ENCODE measurements at places on chromosomes 5 and 9.

DNA sequence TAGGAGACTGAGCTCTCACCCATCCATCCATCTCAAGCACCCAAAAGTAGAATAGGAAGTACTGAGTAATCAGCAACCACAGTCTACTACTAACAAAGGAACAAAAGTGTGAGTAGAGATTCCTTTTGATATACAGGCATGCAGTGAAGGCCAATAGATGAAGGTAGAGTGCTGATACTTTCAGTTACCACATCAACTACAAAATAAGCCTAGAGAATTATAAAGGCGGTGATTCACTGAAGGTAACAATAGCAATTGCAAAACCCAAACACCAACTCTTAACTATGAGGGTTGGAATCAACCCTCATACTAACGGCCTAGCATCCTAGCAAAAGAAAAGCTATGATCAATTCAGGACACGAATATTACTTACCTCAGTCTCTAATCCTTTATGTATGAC is 992.6 kb downstream of the DNAH5 start:
- no peak for DNase-seq

DNA sequence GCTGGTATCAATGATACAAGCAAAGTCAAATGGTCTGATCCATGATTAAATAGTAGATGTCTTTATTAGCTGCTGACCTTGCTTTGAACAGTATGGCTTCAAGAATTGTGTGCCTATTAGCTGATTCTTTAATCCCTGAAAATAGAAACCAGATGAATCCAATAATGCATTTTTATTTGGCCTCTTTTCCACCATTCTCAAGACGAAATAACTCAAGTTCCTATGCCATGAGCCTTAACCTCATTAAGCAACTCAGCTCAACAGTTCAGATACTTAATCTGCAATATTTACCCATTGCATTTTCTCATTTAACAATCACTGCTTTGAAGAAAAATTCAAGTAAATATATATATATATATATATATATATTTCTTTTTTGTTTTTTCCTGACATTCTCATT is 588.6 kb upstream of the MEF2C start:
- peak; percentile 83 for DNase-seq

GRCh38 chr5:54159153-54159892 is 151.1 kb downstream of the ARL15 start:
- peak; percentile 62 for DNase-seq

GRCh38 chr5:167835146-167835545 is 456.3 kb upstream of the WWC1 start:
- peak; percentile 77 for DNase-seq

DNA sequence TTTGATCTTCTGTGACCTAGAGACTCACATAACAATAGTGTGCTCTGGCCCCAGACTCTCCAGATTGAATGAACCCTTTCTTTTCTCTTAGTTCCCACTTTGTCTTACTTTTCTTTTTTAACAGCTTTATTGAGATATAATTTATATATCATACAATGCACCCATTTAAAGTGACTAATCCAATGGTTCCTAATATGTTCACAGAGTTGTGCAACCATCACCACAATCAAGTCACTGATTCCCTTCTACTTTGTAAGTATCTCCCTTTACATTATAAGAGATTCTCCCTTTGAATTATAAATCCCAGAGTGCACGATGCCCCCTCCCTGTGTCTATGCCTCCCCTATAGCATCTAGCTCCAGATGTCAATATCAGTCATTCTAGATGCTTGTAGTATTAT is 172.4 kb downstream of the HINT1 start:
- peak; percentile 23 for DNase-seq

DNA sequence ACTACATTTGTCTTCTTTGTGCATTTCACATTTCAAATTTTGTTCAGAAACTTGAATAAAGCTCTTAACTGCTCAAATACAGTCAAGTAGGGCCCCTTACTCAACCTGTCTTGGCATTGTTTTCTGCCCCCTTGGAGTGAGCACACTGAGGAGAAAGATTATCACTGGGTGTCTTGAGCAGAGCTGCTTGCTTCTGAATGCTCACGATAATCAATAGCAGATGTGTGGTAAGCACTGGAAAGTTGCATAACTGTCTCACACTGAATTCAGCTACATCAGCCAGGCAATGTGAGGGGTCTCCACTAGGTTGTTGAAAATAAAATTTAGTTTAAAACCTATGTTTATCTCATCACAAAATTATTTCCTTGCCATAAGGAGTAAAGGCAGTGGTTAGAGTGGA is 7.8 kb upstream of the TNFAIP8 start:
- DNase-seq: peak; percentile 85

DNA sequence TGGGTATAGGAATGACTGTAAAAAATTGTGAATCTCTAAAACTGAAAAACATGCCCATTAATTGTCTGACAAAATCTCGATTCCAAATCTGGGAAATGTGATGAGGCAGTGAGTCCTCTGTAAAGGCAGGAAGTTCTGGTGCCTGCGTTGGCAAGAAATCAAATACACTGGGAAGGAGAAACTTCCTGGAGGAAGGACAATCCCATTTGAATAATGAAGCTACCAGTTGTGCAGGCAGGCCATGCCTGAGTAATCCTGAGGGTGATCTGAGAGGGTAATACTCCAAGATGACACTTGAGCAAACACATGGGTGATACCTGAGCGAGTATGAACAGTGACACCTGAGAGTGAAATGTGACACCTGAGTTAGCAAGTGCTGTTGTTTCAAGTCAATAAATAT is 49.7 kb downstream of the KIF24 start:
- no peak for DNase-seq

DNA sequence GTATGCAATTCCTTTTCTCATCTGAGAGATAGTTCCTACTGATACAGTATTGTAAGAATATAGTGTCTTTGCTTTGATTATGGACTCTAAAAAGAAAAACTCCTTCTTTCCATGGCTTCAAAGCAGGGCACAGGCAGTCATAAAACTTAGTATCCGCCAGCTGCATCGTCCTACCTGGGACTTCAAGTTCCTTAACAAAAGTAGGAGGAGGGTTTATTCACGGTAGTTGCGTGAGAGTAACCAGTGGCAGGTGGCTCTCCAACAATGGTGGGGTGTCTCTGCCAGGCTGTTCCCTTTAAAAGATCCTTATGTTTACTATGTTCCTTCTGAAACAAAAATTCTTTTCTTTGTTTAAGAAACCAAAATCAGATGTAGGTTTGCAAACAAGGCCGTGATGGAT is 173.5 kb upstream of the DMAC1 start:
- DNase-seq: no peak

GRCh38 chr5:160289356-160289651 is 23.1 kb downstream of the CCNJL start:
- no peak for DNase-seq

GRCh38 chr5:181161534-181162175 is 14.3 kb downstream of the OR2V2 start:
- no peak for DNase-seq

- peak; percentile 78 for DNase-seq
Measured at GRCh38 chr5:67983251-67984110, 232.1 kb upstream of the PIK3R1 start.

DNA sequence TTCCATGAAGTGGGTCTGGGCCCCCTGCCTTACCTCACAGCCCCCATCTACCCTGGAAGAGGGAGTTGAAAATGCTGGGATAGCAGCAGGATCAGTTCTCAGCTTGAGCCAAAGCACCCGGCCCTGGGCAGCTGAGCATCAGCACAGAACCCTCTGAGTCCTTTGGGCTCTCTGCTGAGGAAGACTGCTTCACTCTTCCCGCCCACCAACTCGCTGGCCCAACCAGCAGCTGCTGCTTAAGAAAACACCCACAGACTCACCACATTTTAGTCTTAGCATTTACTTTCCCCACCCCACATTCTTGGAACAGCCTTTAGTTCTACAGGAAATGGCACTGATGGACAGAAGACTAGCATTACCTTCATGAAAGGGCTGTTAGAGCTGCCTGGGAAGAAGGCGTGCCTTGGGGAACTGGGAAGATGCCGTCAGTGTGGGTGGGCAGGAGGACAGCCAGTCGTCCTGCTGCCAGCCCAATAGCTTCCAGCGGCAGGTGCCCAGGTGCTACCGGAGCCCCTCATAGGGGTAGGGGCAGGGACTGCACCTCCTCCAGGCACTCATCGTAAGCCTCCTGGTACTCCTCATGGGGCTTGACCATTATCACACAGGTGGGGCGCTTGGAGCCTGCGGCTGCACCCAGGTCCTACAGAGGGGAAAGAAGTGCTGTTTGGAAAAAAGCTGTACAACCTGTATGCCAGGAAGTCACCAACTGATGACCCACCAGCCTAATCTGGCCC is 4.3 kb downstream of the NHP2 start:
- peak; percentile 12 for DNase-seq

GRCh38 chr9:96688187-96688586 is 33.1 kb upstream of the PRXL2C start:
- no peak for DNase-seq

DNA sequence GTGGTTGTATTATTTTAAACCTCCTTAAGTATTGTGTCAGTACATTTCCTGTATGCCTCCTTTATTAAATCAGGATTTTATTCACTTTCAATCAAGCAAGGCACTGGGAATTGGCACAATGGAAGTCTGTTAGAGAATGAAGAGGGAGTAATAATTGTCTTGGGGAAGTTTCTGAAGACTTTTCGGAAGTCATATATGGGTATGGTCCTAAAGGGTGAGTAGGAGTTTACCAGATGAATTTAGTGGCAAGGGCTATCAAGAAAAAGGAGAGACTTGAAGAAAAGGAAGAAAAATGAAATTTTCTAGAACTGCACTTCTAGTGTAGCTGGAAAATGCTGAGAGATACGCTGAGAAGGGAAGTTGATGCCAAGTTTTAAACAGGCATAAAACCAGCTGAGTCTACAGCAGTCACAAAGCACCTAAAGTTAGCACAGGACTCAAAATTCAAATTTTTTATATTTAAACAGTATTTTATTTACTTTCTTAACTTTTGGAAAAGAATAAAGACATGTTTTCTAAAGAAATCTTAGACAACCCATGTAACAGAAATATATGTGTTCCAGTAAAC is 184.9 kb downstream of the SMC2 start:
- no peak for DNase-seq

DNA sequence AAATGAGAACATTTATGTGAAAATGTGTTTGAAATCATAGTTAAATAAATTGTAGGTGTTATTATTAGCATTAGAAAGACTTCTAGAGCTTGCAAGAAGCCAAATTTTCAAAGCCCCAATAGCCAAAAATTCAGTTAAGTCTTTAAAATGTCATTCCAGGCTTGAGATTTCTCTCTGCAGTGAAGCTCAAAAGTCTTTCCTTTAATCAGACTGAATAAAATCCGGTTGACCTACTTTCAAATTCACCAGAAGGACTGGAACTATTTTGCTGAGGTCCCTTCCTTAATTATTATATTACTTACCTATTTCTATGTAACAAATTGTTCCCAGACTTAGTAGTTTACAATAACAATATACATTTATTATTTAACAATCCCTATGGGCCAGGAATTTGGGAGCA is 112.2 kb upstream of the TRPM3 start:
- DNase-seq: no peak

DNA sequence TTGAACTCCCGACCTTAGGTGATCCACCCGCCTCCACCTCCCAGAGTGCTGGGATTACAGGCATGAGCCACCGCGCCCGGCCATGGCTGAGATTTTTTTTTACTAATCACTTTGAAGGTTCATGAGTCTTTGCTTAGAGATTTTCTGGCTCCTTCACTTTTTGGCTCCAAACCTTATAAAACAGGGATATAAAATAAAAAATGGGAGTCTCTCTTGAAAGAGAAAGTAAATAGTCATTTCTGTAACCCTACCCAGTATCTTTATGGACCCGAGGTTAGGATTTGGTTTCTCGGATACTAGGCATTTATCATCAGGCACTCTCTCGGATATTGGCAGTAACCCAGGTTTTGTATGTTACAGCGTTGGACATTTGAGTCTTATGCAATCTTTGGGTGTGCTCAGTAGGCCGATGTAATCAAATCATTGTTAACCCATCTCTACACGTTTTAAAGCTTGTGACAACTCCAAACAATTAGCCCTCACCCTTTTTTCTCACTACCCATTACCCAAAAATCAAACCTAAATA is 25.3 kb downstream of the STXBP1 start:
- peak; percentile 85 for DNase-seq

GRCh38 chr5:95734187-95734586 is 3.1 kb downstream of the RHOBTB3 start:
- DNase-seq: peak; percentile 31

DNA sequence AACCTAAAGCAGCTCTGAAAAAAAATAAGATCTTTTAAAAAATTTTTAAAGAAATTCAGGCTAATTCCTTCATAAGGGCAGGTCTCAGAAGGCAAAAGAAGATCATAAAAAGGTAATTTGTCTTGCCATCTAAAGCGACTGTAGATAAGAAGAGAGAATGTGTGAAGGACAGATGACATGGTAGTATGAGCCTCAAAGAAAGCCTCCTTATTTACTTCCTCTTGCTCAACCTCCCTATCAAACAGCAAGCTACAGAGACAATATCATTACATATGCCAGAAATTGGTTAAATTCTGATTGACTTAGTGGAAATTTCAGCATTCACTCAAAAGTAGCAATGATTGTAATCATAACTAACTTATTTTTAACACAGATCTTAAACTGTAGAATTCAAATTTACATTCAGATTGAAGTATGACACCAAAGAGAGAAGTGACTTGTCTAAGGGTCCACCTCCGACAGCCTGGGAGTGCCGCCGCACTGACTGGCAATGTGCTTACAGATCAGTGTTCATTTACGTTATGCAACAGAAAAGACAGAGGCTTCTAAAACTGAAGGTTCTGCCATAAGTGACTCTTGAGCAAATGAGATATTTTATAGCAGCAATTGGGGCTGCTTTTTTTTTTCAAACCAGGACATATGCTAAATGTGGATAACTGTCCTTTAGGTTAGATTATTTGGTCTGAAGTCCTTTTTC is 132.0 kb downstream of the CEMIP2 start:
- no peak for DNase-seq

DNA sequence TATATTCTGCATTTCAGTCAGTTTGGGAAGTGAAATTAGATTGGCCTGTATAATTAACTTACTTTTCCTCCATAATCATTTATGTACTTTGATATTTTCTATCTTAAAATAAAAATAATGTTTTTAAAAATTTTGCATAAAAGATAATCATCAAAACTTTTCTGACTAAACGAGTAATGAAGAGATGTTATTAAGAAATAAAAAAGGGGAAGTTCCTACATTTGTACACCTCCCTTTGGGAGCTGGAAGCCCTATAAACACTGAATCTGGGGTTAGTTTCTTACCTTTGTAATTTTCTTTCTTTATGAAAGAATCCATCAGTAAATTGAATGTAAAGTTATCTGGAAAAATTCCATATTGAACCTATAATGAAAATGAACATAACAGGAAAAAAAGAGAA is 86.2 kb downstream of the MRPS27 start:
- no peak for DNase-seq

DNA sequence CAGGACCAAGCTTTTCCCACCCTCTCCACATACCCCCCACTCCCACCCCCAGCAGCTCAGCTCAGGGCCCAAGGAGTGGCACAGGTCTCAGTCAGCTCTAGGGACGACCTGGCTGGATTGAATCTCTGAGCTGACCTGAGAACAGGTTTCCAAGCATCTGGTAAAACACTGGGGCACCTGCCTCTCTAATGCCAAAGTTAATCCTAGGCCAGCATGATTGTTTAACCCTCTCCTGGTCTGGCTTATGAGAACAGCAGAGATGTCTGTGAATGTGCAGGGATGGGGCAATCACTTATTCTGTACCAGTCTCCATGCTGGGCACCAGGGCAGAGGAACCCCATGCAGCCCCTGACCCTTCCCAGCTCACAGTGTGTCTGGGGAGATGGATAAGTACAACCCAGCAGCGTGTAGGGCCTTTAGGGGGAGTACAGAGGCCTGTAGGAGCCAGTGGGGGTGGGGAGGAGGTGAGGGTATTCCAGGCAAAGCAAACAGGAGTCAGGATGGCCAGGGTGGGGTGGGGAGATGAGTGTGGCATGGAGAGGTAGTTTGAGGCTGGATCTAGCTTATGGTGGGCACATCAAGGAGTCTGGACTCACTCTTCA is 678 bp upstream of the KIF12 start:
- no peak for DNase-seq

Measured in AG10803 (cell line).